Activated T-helper 17 cell treated with anti-CD3 and anti-CD28 coated beads, Interleukin-2, amount 50 U/mL, for 72 hours (primary cell): ENCODE measurements at places on chromosomes 6 and 20. TPM values are rescaled to one million over a fixed set of nuclear protein-coding genes. Genes with fewer than 3 reads are reported as not detected.

DNA sequence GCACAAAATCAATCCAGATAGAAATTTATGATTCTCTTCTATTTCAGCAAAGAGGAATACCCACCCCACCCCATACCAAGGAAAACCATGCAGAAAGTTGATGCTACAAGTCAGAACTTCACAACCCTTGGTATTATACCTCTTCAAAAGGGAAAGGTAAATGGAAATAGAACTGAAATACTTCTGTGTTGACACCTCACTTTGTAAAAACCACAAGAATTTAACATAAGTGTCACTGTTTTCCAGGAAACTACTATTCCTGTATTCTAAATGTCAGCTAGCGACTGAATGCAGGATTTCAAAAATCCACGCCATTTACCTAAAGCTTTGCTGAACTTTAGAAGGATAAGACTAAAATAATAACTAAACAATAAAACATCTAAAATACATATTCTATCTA lies 3.6 kb downstream of the CPNE1 start:
- peak; percentile 50 for ATAC-seq

DNA sequence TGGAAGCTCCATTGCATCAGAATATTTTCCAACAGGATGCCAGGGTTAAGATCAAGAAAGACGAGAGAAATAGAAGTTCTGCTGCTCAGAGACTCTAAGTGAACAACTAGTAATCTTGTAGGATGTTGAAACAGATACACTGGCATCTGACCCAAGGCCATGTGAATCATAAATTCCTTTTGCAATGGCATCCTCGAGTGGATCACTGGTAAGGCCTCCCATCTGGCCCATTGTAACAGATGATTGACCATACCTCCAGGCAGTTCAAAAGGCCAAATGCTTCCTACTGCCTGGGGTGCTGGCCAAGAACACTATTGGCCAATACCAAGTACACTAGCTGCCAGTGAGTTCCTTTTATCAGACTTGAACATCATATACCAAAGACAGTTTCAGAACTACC lies 9.9 kb upstream of the SLC17A3 start:
- no peak for ATAC-seq

IMPG1 gene
- not detected for total RNA-seq

- ATAC-seq: no peak
Measured at GRCh38 chr6:82720992-82721391, 344.6 kb downstream of the UBE3D start.

DNA sequence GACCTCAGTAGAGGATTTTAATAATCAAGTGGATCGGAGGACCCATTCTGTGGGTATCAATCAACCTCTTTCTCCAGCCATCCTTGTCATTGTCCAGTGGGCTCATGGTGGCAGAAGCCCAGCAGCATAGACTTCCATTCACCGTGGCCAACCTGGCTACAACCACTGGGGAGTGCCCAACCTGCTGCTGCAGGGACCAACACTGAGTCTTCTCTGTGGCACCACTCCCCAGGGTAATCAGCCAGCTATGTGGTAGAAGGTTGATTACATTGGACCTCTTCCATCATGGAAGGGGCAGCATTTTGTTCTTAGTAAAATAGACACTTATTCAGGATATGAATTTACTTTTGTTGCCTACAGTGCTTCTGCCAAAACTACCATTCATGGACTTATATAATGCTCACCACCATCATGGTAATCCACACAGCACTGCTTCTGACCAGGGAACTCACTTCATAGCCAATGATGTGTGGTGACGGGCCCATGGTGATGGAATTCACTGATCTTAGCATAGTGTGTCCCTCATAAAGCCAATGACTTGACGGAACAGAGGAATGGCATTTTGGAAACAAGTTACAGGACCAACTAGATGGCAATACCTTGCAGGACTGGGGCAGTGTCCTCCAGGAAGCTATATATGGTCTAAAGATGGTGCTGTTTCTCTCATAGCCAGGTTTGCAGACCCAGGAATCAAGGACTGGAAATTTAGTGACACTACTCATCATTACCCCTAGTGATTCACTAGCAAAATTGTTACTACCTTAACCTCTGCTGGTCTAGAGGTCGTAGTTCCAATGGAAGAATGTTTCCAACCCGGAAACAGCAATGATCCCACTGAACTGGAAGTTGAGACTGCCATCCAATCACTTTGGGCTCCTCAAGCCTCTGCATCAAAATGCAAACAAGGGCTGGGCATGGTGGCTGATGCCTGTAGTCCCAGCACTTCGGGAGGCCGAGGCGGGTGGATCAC lies 7.6 kb downstream of the CD24 start:
- ATAC-seq: no peak
